Activated T-helper 1 cell treated with Interleukin-2 at 50 U/mL for 16 hours (primary cell): ENCODE measurements at places on chromosomes 13 and 19.

- no peak for DNase-seq
Observed at GRCh38 chr13:48909056-48909389, 66.7 kb upstream of the FNDC3A start.

GRCh38 chr19:13864046-13864666, 12.8 kb upstream of the NANOS3 start:
- DNase-seq: no peak

DNA sequence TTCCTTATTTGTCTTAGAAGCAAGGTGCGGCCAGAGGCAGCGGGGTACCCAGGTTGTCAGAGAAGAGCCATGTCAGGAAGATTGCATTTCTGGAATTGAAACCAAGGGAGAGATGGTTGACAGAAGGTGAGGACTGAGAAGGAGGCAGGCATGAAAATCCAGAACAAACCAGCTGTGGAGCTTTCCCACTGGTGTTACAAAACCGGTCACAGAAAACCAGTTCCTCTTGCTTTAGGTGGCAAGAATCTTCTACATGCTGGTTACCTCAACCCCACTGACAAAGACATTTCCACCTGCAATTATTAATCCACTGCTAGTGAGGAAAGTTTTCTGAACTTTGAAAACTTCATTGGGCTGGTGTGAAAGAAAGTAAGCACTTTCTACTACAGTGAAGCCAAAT, 64.0 kb upstream of the MED4 start:
- no peak for DNase-seq

DNA sequence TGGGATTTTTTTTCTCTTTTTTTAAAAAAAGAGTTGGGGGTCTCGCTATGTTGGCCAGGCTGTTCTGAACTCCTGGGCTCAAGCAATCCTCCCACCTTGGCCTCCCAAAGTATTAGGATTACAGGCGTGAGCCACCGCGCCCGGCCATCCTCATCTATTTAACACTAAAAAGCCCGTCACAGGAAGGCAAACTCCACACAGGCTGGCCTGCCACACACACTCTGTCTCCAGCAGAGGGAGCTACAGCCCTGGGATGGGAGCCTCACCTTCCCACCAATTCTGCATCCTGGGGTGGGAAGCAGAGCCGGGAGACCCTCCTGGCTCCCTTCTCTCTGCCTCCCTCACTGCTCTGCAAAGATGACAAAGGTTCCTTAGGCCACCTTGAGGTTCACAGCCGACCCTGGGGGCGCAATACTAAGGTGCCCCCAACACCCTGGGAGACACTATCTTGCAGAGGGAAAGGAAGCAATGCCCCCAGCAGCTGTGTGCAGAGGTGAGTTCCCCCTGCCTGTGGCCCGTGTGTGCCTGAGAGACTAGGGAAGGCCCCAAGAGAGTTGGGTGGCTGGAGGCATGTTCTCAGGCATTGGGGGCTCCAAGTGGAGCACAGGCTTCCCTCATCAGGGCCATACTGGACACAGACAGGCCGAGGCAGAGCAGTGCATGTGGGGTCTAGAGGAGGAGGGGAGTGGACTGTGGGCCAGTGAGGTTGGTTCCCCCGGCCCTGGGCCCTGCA, 27.4 kb upstream of the TIMM44 start:
- no peak for DNase-seq

DNA sequence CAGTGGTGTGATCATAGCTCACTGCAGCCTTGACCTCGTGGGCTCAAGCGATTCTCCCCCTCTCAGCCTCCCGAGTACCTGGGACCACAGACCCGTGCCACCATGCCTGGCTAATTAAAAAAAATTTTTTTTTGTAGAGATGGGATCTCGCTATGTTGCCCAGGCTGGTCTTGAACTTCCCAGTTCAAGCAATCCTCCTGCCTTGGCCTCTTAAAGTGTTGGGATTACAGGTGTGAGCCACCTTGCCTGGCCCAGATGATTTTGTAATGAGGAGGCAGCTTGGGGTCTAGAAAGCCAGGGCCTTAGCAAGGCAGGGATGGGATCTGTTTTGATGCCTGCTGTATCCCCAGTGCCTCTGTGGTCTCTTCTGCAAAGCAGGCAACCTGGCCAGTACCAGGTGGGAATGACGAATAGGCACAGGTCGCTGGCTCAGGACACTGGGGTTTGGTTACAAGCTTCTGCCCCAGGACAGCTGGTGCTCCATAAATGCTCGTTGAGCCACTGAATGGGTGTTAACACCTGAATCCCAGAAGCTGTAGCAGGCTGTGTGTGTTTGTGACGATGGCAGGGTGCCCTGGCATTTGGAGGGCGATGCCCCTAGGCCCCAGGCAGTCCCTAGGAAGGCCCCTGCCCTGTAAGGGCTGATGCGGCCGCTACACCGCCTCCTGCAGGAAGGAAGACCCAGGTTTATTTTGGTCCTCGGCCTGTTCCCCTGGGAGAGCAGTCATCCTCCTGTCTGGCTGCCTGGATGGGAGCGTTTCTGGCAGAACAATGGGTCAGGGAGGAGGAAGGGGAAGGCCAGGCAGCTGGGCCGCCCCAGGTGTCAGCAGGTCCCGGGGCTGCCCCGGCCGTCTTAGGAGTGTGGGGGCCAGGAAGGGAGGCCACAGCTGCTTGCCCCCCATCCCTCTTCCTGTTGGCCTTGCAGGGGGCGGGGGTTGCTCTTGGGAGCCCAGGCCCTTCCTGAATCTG, 8.6 kb downstream of the TNFAIP8L1 start:
- DNase-seq: no peak

DNA sequence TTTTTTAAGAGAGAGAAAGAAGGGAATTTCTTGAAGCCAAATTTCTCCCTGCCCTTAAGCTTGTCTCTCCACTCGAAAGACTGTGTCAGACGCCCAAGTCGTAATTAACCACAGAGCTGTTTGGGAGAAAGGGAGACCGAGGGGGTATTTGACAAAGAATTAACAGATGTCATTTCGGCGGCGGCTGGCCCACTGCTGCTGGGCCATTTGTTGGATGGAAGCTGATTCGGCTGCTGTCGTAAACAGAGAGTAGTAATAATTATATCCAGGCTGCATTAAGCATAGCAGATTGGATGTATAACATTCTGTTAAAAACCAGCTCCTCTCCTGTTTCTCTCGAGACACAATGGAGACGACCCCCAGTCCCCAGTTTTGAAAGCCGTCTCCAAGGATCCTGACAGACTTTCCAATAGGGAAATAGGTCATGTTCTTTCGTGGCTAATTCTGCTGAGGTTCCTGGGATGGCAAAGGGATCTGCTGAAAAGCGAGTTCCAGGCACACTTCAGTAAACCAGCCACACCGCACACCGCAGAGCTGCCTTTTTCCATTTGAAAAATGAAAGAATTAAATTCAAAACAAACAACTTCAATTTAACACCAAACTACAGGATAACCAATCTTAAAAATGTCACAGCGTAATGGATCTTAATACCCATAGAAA, 71.5 kb downstream of the KCTD15 start:
- DNase-seq: no peak

GRCh38 chr13:100176801-100177400, 88.0 kb downstream of the PCCA start:
- DNase-seq: no peak

DNA sequence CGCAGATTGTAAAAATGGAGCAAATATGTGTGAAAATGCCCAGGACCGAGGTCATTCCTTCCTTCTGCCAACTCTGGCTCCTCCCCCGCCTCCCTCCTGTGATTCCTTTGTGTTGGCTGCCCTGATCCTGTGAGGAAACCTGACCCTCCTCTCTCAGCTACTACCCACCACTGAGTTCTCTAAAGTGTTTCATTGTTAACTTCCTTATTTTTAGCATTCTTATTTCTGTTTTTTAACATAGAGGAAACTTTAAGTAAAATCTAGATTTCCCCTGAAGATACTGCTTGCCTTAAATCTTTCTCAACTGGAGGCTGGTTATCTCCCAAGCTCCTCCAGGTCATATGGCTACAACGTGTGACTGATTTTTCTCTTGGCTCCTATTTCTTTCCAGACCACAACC, 21.7 kb upstream of the FBXL3 start:
- DNase-seq: no peak

- DNase-seq: no peak
Observed at GRCh38 chr13:113579686-113580085, 4.9 kb upstream of the TFDP1 start.

- no peak for DNase-seq
Observed at GRCh38 chr19:11033251-11033650, 56.0 kb upstream of the LDLR start.

DNA sequence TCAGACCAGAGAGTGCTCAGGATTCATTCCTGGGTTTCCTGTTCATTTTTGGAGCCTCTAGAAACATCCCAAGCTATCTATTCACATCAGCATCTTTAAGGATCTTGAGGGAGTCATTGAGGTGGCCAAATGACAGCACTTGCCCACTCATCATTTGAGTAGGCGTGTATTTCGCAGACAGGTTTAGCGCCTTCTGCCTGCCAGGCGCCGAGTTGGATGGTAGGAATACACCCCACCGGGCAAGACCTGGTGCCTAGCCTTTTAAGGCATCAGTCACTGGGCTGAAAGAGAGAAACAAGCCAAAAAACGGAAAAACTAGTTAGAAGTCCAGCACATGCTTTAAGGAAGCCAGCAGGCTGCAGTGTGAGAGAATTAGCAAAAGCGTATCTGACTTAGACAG, 33.8 kb downstream of the PEX11G start:
- no peak for DNase-seq

GRCh38 chr13:50361282-50361681, 346.0 kb downstream of the KCNRG start:
- no peak for DNase-seq

- DNase-seq: no peak
Observed at GRCh38 chr13:25292301-25292700, 5.0 kb upstream of the MTMR6 start.

DNA sequence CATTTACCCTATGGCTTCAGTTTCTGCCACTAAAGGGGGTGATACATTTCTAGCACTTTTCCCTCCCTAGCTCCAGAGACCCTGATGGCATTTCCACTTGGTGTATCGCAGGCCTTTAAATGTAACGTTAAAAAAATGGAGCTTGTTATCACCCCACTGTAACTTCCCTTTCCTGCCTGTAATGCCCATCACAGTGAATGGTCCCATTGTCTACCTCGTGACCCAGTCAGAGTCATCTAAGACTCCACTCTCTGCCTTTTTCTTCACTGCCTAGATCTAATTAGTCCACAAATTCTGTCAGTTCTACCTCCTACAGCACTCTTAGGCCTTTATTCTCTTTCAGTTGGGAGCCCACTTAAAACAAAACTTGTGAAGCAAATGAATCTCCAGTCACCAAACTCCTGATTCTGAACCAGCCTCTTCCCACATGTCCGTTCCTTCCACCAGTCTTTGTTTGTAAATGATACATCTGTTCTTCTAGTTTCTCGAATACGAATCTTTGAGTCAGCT, 64.8 kb downstream of the NHLRC3 start:
- DNase-seq: no peak

DNA sequence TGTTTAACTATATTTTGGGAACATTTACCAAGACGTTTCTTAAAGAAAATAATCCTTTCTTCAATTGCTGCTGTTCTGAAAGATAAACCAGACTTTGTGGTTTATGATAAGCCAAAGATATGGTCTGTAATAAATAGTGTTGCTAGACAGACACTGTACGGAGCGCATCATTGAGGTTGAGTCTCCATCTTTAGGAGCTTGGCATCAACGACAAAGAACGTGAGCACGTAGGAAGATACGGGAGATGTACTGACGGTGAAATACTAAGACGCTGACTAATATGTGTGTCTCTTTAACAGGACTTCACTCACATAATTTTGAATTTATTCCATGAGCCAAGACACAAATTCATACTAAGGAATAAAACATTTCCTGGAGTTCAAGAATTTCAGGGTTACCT, 16.2 kb downstream of the TEX29 start:
- DNase-seq: no peak

DNA sequence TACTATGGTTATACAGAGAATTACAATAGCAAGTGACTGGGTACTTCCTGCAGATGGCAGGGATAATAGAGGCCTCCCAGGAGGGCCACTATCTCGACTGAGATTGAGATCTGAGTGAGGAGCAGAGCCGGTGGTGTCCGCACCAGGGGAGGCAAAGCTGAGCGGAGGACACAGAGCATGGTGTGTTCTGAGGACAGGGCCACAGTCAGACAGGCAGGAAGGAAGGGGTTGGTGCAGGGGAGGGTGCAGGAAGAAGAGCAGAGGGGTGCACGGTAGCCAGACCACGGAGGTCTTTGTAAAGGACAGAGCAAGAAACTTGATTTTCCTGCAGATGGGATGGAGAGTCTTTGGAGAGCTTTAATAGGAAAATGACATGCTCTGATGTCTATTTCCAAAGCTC, 152.4 kb downstream of the SHISA2 start:
- DNase-seq: no peak

DNA sequence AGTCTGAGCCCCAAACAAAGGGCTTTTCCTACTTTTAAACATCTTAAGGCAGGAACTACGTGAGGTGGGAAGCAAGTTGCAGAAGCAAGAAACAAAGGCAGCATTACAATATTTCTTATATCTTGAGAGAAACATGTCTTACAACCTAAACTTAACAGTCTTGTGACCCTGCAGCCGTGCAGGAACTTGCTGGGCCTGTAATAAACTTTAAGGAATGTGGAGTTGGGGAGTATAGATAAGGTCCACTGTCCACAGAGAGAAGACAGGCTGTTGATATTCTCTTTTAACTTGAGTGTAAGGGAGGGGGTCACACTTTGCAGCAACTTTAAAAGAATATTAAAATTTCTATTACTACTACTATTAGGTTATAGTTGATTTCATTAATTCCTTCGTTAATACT, 214.6 kb upstream of the HTR2A start:
- DNase-seq: no peak

- DNase-seq: no peak
Observed at GRCh38 chr13:111201304-111201940, 86.3 kb downstream of the ARHGEF7 start.

GRCh38 chr19:41192574-41193429, at the start of gene CYP2S1:
TSS of gene CYP2S1 (plus strand) at chr19:41193219. CDS start at chr19:41193265, 46 bp downstream.
- no peak for DNase-seq

DNA sequence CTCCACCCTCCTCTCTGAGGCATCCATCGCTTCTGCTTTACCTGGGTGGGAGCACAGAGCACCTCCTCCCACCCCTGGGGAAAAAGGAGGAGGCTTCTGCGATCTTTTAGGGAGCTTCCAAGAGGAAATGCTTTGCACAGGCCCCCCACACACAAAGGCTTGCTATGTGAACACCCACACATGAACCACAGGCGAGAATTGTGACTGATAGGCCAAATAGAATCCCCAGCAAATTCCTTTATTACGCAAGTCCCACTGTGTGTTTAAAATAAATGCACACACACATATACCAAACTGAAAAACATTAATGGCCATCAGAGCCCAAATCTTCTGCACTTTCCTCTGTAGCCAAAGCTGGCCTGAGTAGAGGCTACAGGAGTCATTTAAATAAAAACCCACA, 50.6 kb downstream of the HSPH1 start:
- no peak for DNase-seq

DNA sequence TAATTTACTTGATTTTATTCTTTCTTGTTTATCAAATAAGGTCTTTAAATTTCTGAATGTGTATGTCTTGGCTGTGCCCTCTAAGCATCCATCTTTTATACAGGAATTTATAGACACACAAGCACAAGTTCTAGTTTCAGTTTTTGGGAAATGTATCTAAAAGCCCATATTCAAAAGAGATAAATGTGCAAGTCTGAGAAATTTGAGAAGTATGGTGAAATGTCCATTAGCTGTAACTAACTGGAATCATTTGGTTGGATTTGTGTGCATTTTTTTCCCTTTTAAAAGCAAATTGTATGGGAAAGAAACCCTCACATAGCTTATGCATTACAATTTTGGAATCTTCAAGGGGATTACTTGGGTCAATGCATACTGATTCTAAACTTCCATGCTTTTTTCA, 532.0 kb downstream of the KLF5 start:
- no peak for DNase-seq

GRCh38 chr19:15299568-15300409, 32.5 kb downstream of the BRD4 start:
- DNase-seq: no peak
